ENCODE measurements at places on chromosomes 3 and 15.
A peak's percentile ranks its signal among the peaks of the same experiment; 100 is the strongest.

DNA sequence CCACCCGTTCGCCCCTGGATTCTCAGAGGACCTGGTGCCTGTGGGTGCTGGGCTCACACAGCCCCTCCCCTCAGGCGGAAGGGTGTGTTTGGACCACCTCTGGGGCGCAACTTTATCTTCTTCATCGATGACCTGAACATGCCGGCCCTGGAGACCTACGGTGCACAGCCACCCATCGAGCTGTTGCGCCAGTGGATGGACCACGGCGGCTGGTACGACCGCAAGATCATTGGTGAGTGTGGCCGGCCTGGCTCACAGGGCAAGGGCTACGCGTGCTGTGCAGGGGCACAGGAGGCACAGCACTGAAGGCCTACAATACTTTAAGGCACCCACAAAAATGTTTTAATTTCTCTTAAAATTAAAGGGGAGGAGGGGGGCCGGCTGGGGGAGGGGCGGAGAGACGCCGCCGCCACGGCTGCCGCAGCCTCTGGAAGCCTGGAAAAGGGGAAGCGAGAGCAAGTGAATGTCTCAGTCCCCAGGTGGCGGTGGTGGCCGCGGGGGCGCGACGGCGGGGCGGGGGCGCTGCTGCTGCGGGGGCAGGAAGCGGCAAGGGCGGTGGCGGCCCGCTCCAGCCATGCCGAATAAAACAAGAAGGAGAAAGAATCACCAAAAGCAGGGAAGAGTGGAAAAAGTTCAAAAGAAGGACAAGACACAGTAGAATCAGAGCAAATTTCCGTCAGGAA, 56.8 kb downstream of the DNAH1 start:
- DNase-seq = no peak

DNA sequence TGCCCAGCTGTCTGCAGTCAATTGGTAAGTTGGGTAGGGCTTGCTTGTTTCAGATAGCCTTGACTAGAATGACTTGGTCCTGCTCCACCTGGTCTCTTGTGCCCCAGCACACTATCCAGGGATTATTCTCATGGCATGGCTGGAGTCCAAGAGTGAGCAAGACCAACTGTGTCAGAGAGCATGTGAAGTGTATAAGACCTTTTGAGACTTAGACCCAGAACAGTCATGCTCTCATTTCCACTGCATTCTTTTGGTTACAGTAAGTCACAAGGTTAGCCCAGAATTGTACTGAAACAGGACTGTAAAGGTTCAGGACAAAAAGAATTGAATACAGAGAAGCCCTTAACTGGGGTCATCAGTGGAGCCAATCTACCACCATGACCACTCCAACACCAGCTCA, 650.8 kb upstream of the ADAMTS9 start:
- DNase-seq = no peak

GRCh38 chr3:129329858-129330257, 51.2 kb downstream of the HMCES start:
- no peak for DNase-seq

- DNase-seq = no peak
These were observed 19.4 kb upstream of the UBE2E2 start for GRCh38 chr3:23183731-23184130.

DNA sequence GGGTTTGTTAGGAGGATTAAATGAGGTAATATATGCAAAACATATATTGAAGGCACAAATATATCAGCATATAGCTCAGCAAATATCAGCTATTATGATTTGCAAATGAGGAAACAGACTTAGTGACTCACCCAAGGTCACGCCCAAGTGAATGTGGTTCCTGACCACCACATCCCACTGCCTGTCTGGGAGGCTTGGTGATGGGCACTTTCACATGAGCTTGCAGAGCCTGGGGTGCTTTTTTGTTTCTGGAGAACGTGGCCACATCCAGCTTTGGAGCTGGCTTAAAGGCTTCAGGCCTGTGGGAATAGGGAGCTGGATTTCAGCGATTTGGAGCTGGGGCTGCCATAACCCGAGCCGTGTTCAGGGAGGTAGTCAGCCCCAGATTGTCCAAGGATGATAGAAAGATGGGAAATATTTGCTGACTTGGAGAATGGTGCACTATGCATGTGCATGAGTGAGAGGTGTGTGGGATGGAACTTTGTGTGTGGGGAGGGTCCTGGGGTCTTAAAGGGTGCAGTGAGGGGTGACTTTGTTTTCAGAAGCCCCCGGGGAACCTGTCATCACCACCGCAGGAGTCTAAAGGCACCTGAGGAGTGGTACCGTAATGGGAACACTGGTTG, 12.0 kb upstream of the FGD5 start:
- no peak for DNase-seq

DNA sequence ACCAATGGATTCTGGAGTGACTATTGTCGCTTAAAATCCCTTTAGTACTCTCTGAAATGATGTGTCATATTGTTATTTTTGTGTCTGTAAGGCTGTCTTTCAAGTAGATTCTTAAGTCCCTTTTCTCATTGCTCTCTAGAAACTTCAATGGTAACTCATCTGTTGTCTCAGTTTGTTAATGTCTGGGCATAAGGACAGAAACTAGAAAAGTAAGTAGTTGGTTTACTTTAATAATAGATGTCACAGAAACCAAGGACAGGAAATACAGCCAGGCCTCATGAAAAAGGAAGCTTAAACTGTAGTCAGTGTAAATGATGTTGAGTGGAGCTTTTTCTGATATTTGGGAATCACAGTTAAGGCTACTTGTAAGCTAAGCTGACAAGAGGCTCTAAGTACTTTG, 730.2 kb upstream of the DPPA4 start:
- no peak for DNase-seq

DNA sequence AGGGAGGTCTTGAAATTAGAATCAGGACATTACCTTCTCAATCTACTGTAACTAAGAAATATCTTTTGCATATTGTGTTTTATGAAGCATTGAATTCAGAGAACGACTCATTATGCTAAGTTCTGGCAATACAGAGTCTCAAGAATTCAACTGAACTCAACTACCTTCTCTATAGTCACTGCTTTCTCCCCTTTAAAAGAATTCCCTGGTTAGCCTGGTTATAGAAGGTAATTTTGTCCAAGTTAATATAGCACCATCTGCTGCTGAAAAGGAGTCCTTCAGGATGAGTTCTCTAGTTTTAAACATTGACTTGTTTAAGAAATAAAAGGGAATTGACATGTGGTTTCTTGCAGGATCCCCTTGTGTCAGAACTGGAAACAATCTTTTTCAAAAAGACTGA, 60.2 kb downstream of the IL16 start:
- DNase-seq = no peak

GRCh38 chr3:112338021-112338726, 5.2 kb downstream of the CD200 start:
- no peak for DNase-seq

GRCh38 chr15:52879145-52879544, 89.0 kb upstream of the ONECUT1 start:
- DNase-seq = no peak

- no peak for DNase-seq
These were observed 281.3 kb downstream of the FGF12 start for GRCh38 chr3:192445770-192446644.

- no peak for DNase-seq
These were observed 9.2 kb downstream of the IGDCC3 start for GRCh38 chr15:65368302-65369211.

DNA sequence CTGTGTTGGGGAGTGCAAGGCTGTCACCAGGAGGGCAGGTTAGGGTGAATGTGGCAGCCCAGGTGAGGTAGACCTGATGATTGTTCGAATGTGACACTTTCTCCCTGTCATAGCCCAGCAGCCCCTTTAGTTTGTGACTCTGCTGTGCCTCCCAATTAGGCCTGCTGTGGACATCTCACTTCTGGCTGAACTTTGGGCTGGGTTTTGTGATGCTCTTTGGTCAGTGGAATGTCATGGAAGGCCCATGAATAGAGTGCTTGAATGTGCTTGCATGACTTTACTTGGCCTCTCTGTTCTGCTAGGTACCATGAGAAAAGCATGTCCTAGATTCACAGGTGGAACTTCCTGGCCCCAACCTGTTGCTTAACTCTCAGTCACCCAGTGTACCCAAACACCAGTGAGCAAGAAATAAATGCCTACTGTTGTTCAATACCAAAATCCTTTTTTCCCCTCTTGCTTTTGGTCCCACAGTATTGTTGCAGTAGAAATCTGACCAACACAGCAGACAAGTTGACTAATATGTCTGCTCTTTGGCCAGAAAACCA, 249.7 kb downstream of the PTPRG start:
- DNase-seq = no peak

- DNase-seq = no peak
These were observed 78.3 kb upstream of the ZNF280D start for GRCh38 chr15:56811586-56811985.

GRCh38 chr15:56734013-56734635, 815 bp upstream of the ZNF280D start:
- no peak for DNase-seq

- no peak for DNase-seq
These were observed 59.6 kb upstream of the MRPS22 start for GRCh38 chr3:139284221-139284620.

- no peak for DNase-seq
These were observed 13.3 kb upstream of the TM4SF1 start for GRCh38 chr3:149390772-149391212.

GRCh38 chr15:89140595-89140994, 52.3 kb downstream of the ABHD2 start:
- DNase-seq = no peak

GRCh38 chr15:72796515-72797337, 13.2 kb upstream of the ADPGK start:
- peak; percentile 64 for DNase-seq

DNA sequence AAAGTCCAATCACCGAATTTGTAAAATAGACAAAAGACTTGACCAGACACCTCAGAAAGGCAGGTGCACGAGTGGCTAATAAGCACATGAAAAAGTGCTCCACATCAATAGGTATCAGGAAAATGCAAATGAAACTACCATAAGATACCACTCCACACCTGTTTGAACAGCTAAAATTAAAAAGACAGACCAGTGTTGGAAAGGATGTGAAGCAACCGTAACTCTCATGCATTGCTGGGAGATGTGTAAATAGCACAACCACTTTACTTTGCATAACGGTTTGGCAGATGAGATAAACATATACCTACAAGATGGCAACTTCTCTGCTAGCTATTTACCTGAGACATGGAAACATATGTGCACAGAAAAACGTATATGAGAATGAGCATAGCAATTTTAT, 56.9 kb downstream of the CADPS start:
- no peak for DNase-seq

DNA sequence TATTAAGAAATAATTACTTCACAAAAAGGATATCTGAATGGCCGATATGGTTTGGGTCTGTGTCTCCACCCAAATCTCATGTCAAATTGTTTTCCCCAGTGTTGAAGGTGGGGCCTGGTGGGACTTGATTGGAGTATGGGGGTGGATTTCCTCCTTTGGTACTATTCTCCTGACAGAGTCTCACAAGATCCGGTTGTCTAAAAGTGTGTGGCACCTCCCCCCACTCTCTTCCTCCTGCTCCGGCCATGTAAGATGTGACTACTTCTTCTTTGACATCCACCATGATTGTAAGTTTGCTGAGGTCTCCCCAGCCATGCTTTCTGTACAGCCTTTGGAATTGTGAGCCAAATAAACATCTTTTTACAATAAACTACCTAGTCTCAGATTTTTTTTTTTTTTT, 34.5 kb downstream of the ZBTB11 start:
- no peak for DNase-seq

DNA sequence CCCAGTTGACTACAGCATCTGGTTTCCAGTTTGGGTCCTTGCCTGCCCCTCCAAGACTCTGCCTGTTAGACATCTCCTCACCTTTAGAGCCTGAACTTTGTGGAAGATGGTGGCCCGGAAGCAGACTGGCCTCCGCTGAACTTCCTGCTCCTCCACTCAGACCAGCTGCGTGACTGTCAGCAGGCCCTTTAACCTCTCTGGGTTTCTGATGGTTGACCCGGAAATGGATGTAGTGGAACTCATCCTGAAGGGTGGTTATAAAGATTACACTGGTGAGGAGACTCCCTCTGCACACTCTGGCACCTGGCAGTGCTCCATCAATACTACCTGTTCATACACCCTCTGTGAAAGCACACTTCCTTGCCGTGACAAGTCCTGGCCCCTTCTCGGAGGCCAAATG, 151.9 kb upstream of the TLE3 start:
- DNase-seq = no peak

DNA sequence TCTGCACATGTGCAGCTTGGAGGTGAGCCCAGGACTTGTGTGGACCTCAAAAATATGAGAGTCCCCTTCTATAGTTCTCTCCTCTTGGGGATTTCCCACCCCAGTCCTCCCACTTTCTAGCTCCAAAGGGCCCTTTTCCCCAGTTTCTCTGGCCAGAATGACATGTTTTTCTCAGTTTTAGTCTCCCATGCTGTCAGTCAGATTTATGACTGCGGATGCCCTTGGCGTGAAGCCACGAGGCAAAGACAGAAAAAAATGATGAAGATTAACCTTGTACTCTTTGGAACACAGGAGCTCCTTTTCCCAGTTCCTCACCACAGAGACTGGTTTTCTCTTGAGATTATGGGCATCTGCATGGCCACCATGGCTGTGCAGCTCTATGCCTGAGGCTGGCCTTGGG, 72.0 kb upstream of the TTBK2 start:
- no peak for DNase-seq

DNA sequence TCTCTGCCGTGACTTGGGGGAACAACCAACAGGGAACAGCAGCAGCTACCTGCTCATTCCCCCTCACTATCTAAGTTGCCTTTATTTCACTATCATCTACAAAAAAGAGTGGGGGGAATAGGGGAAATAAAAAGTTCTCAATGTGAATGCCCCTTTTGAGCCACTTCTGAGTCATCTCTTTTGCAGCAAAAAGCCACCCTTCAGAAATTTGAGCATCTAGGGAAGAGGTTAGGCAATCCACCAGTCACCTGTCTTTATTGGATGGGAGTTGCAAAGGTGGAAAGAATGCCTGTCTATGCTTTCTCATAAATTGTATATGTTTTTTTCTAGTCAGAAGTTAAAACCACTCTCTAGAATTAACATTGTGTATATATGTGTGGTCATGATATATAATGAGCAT, 41.1 kb downstream of the GPD1L start:
- no peak for DNase-seq

- DNase-seq = no peak
These were observed 148.6 kb downstream of the SST start for GRCh38 chr3:187521546-187521945.

- DNase-seq = no peak
These were observed 98.2 kb downstream of the CNTN6 start for GRCh38 chr3:1191026-1191425.

- DNase-seq = no peak
These were observed 120.9 kb upstream of the PDZRN3 start for GRCh38 chr3:73745526-73746191.

DNA sequence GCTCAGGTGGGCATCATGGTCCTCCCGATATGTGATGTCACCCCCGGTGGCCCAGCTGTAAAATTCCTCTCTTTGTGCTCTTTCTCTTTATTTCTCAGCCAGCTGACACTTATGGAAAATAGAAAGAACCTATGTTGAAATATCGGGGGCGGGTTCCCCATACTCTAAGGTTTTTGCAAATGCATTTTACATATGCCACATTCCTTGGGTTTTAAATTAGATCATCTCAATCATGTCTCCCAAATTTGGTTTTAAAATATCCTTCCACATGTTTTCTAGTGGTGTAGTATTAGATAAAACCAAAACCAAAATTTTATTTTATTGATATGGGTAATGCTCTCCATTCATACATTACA, 4.4 kb upstream of the TMEM62 start:
- DNase-seq = no peak

Data from activated naive CD8-positive, alpha-beta T cell treated with anti-CD3 and anti-CD28 coated beads, Interleukin-2, amount 10 ng/mL, durations not matched to agents 7 days and 5 days (primary cell).